ENCODE measurements at places on chromosomes 7 and 10. TPM values are rescaled to one million over a fixed set of nuclear protein-coding genes. Genes with fewer than 3 reads are reported as not detected.

GRCh38 chr7:113200281-113200680 is 81.9 kb upstream of the SMIM30 start:
- no peak for DNase-seq

GRCh38 chr10:104546756-104547155 is 94.3 kb upstream of the SORCS3 start:
- peak; percentile 12 for DNase-seq

GRCh38 chr10:963655-964054 is 24.6 kb upstream of the GTPBP4 start:
- DNase-seq = no peak

- no peak for DNase-seq
Observed at GRCh38 chr7:134954197-134955082, 31.9 kb upstream of the AGBL3 start.

DNA sequence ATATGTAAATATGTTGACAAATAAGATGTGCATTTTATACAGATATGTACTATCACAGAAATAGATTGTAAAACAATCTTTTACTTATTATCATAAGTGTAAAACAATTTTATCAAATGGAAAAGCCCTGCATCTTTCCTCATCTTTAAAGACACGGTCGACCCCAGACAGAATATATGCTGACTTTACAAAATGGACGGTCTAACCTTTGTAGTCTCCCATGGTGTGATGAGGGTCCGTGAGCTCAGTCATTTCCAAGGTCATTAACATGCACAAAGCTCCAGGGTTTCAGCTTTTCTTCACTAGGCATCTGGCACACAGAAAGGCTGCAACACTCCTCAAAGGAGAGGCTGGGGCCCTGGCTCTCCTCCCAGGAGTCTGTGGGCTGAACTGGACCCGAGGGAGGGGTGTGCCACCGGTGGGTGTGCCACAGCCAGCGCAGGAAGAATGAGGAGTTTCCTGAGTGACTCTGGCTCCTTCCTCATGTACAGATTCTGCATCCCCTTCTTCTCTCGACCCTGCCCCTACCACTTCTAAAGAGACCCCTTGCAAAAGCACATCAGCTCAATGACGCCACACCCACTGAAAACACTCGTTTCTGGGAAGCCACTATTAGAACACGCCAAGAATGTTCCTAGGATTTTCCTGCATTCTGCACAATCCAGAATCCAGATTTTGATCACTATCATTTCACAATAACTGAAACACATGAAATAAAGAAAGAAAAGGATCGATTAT is 26.2 kb upstream of the ABLIM1 start:
- peak; percentile 54 for DNase-seq

- no peak for DNase-seq
Observed at GRCh38 chr7:36765605-36766004, 41.3 kb upstream of the AOAH start.

The LRRC4 gene
- total RNA-seq = 1.3 TPM

The GNAT3 gene
- total RNA-seq = not detected
